Heart left ventricle (tissue), 16 donors: ENCODE measurements at places on chromosomes 6 and 20. TPM values are rescaled to one million over a fixed set of nuclear protein-coding genes. Genes with fewer than 3 reads are reported as not detected.

GRCh38 chr20:33423141-33423834 is 20.3 kb downstream of the SNTA1 start:
- peak; percentile 86 for DNase-seq

DNA sequence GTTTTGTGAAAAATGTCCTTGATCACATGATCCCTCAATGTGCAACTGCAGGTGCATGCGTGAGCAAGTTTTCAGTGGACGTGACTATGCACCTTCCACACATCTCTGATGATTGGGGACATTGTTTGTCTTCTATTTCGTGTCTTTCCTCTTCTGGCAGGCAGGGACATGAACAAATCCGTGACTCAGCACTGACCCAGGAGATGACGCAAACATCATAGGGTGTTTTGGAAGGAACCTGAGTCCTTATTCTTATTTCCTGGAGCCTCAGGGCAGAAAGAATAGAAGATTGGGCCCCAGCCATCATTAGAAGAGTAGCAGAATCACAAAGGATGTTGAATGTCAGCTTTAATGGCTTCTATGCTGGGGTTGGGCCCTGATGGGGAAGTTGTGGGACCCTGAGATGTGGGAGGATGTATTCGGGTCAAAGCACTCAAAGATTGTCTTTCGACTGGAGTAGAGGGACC is 11.9 kb upstream of the SIRPD start:
- DNase-seq, result no peak

HLA-G gene
- 0.24 TPM for polyA plus RNA-seq

WDR46 gene
- polyA plus RNA-seq, result 20.8 TPM

ASIP gene
- polyA plus RNA-seq, result 117 TPM

COL10A1 gene
- polyA plus RNA-seq, result 0.11 TPM

DNA sequence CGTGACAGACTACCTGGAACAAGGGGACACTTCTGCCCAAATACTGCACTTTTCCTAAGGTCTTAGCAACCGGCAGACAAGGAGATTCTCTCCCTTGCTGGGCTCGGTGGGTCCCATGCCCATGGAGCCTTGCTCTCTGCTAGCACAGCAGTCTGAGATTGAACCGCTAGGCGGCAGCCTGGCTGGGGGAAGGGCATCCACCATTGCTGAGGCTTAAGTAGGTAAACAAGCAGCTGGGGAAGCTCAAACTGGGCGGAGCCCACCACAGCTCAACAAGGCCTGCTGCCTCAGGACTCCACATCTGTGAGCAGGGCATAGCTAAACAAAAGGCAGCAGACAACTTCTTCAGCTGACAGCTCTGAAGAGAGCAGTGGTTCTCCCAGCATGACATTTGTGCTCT is 87.8 kb upstream of the ASCC3 start:
- no peak for DNase-seq

NOP56 gene
- 66.8 TPM for polyA plus RNA-seq

DNA sequence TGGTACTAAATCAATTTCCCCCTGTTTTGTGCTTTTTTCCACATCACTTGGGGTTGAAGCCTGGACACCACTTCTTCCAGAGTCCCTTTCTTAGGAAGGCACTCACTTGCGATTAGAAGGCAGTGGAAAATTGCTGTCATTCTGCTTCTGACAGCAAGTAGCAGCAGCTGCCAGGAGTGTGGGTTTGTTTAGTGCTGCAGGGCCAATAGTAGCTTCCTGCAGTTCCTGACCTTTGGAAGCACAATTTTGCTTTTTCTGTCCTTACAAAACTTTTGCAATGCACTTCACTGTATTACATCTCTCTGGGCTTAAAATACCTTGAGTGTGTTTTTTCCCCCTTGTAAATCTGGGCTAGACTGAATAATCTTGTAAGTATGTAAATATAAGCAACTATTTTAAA is 12.5 kb upstream of the HLA-DRA start:
- no peak for DNase-seq

GRCh38 chr6:12208190-12208589 is 82.0 kb upstream of the EDN1 start:
- no peak for DNase-seq

SLC4A11 gene
- 0.23 TPM for polyA plus RNA-seq

ZSCAN23 gene
- polyA plus RNA-seq, result 0.42 TPM

OR2B6 gene
- not detected for polyA plus RNA-seq

DNA sequence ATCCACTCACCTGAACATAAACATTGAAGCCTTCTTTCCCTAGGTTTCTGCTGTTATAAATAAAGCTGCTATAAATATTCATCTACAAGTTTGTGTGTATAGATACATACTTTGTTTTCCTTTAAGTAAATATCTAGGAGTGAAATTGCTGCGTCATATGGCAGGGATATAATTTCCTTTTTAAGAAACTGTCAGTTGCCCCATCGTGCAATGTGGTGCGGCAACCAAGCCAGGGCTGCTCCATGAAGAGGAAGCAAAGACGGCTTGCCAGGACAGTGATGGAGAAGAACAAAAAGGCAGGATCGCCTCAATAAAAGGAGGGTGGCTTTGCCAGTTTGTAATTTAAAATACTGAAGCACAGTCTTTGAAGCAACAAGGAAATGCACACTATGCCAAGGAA is 36.6 kb downstream of the CITED2 start:
- DNase-seq, result peak; percentile 55

PGC gene
- 1.1 TPM for polyA plus RNA-seq

DNA sequence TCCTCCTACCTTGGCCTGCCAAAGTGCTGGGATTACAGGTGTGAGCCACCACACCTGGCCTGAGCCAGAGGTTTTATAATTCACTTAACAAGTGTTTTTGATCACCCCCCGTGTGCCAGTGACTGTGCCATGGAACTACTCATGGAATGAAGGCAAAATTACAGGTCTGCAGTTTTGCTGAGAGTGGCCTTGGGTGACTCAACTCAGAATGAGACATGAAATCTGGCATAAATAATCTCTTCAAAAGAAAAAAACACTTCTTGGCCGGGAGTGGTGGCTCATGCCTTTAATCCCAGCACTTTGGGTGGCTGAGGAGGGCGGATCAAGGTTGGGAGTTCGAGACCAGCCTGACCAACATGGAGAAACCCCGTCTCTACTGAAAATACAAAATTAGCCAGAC is 166.9 kb upstream of the SALL4 start:
- DNase-seq, result no peak

GRCh38 chr6:116456927-116457326 is 4.2 kb upstream of the CALHM6 start:
- DNase-seq, result no peak

VGLL2 gene
- 0.23 TPM for polyA plus RNA-seq

GRCh38 chr6:118054082-118054481 is 147.0 kb downstream of the SLC35F1 start:
- no peak for DNase-seq

RWDD1 gene
- 69.1 TPM for polyA plus RNA-seq

GRCh38 chr6:117505311-117505710 is 22.8 kb downstream of the DCBLD1 start:
- no peak for DNase-seq

- DNase-seq, result no peak
These were observed 29.2 kb downstream of the CCDC170 start for GRCh38 chr6:151523034-151523433.

DNA sequence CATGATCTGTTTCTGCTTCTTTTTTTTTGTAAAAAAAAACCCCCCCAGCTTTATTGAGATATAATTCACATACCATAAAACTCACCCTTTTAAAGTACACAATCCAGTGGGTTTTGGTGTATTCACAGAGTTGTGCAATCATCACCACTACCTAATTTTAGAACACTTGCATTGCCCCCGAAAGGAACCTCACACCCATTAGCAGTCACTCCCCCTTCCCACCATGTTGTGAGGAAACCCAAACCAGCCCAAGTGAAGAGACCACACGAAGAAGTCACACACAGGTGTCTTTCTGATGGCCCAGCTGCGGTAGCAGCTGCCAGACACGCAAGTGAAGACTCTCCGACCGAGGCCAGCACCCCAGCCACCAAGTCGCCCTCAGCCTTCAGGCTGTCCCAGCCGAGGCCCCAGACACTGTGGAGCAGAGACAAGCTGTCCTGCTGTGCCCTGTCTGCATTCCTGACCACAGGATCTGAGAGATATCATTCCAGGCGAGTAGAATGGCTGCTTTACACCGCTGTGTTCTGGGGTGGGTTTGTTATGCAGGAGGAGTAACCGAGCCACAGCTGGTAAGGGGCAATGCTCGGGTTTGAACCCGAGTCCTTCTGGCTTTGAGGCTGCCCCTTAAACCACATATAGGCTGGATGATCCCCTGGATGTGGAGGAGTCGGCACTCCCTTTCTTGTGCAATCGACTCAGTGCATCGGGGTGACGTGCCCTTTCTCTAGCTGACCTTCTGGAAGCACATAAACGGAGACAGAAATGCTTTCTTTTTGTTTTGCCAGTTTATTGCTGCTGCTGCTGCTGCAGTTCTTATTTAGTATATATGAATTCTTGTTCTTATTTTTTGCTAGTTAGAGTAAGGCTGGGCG is 59.1 kb upstream of the PTPN1 start:
- DNase-seq, result peak; percentile 61

- DNase-seq, result no peak
These were observed 9.9 kb downstream of the BLOC1S5 start for GRCh38 chr6:8054276-8054675.

DNAH8 gene
- not detected for polyA plus RNA-seq

IL17F gene
- polyA plus RNA-seq, result not detected

RIPPLY2 gene
- not detected for polyA plus RNA-seq

DNA sequence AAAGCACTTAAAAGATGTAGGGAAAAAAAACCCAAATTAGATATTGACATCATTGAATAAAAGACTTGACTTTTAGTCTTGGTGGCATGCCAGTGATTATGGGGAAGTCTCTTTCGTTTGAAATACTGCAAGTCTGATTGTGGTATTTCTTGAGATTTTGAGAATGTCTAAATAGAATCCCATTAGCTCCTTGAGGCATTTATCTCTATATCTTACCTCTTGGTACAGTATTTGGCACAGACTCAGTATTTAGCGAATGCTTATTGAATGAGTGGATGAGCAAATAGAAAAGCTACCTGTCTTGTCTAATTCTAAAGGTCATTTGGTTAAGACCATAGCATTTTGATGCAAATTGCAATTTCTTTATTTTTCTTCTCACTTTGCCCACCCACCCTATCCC is 156.5 kb downstream of the TFAP2B start:
- no peak for DNase-seq

MUC21 gene
- 0.10 TPM for polyA plus RNA-seq

BTN2A1 gene
- 26.7 TPM for polyA plus RNA-seq

GRCh38 chr20:55935448-55936208 is 69.7 kb downstream of the CBLN4 start:
- no peak for DNase-seq

DNA sequence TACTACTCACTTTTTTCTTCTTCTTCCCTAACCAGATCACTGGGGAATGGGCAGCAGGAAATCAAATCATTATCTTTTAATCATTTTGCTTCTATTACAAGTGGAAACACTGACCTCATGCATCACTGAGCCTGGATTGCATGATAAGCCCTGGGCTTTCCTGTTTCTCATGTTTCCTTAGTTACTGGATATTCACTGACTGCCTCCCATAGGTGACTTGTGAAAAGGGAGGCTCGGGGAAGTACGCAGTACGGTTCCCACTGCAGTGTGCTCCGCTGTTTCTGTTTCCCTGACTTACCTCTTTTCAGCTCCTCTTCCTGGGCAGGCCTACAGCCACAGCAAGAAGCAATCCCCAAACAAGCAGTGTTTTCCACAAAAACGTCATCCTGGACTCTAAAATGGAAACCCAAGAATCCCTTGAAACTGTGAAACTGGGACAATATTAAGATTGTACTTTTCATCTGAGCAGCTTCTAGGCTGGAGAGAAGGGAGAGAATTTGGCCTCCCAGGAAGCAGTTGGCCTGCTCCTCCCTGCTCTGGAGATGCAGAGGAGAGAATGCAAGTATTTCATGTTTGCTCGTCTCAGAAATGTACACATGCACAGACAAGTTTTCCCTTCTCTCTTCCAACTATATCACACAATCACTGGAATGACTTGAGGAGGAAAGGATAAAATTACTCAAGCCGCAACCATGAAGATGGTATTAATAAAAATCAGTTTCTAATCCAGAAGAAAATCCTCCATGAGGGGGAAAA is 13.1 kb downstream of the BTNL2 start:
- peak; percentile 58 for DNase-seq

DNA sequence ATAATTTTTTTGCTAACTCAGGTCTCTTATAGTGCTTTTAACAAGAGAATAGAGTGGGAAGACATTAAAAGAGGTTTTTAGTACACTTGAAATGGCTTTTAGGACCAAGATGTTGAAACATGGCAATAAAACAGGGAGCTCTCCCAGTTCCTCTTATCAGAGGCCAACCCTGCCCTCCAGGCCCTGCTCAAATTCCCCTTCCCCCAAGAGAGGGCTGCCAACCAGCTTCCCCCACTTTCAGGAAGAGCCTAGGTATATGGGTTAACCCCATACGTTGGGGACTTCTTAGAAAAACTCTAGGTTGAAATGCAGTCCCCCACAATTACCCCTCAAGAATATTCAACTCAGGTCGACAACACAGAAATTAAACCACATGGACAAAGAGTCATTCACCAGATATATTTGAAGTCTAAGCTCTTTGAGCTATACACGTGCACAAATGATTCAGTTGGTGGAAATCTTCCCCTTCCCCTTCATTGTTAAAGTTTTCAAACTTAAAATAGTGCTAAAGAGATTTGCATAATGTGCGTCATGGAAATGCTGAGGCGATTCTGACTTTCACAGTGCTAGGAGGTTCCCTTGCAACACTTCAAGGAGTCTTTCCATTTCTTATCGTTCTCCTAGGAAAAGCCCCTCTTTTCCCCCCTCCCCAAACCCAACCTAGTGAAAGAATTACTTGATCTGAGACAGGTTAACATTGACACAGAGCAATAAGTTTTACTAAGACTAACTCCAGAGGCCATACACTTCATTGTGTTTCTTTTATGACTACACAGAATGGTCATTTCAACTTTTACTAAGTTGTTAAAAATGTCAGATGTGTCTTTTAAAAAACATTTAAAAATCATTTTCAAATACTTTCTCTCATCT is 49.8 kb upstream of the ENPP5 start:
- no peak for DNase-seq

- no peak for DNase-seq
These were observed 63.0 kb upstream of the TXNDC5 start for GRCh38 chr6:7973584-7973983.

C20orf141 gene
- polyA plus RNA-seq, result not detected

GRCh38 chr6:126170978-126171382 is 168.9 kb upstream of the CENPW start:
- DNase-seq, result no peak

DNA sequence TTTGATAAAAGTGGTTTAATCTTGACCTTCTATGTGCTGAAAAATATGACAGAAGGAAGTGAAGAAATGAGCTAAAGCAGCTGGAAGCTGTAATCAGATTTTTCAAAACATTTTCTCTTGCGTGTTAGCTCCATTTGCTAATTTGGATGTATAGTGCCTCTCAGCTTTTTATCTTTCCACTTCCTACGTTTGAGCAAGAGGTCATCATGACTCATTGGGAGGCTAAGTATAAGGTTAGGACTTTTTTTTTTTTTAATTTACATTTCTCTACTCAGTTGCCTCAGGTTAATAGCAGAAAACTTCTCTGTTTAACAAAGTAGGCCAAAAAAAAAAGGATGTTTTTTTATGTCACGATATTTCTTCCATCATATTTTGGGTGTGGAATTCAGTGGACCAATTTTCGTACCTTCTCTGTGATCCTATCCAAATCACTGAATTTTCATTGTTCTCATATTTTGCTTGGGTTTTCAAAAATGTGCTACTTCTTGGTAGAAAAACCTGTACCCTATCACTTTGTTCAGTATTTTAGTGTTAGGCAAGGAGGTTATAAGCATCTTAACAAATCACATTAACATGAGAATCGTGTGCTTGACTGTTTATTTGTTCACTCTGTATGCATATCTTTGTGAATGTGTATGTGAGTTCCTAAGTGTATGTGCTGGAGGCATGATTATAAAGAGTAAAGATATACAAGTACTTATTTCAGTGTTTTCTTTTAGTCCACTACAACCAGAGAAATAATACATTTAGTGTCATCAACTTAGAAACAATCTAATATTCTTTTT is 1028.3 kb upstream of the EYS start:
- DNase-seq, result no peak
